ENCODE measurements at places on chromosomes 4 and X.
A peak's percentile ranks its signal among the peaks of the same experiment; 100 is the strongest.

DNA sequence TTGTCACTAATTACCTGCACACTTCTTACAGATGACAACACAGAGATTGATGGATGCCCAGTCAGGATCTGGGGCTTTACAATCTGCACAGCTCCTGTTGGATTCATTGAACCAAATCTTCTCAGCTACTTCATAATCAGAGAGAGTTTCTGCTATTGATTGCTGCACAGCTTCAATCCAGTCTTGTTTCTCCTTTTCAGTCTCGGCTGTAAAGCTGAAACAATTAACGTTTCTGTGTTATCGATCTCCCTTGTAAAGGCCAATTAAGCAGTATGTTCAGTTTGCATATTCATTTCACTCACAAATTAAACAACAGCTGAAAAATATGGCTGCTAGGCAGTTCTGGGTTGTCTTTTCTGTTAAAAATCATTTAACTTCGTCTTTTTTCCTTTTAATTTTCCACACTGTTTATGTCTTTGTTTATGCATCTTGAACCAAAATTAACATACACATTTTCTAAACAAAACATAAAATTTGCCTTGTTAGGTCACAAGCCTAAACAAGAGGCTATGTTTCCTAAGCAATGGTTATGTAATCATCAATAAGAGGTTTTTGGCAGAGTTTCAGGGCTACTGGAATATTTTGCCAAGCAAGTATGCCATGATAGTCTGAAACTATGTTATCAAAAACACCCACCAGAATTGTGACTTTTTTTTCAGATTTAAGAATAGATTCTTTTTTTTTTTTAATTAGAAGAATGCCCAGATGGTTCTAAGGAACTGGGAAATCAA is 79.2 kb downstream of the ARAP2 start:
- DNase-seq, result no peak

- DNase-seq, result no peak
Observed at GRCh38 chr4:145907812-145908211, 30.8 kb downstream of the ZNF827 start.

- peak; percentile 37 for DNase-seq
Observed at GRCh38 chr4:105145903-105146275, 787 bp upstream of the TET2 start.

DNA sequence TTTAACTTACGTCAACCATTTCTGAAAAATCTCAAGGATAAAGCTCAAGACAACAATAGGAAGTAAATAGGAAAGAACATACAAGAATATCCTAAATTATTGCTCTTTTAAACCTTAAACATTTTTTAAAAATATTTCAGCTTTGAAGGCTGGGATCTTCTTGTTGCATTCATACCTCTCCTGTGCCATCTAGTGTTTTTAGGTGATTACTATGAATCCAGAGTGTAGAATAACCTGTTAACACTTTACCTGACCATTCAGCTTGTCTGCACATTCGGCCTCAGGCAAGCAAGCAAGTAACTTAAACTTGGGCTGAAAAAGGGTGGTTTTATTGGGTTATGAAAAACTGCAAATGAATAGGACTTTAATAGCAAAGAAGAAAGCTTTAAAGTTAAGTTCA is 507.8 kb upstream of the INTU start:
- DNase-seq, result no peak

- no peak for DNase-seq
Observed at GRCh38 chrX:43266487-43266886, 389.6 kb upstream of the MAOA start.

GRCh38 chrX:45768666-45769236 is 568.1 kb upstream of the DIPK2B start:
- no peak for DNase-seq

DNA sequence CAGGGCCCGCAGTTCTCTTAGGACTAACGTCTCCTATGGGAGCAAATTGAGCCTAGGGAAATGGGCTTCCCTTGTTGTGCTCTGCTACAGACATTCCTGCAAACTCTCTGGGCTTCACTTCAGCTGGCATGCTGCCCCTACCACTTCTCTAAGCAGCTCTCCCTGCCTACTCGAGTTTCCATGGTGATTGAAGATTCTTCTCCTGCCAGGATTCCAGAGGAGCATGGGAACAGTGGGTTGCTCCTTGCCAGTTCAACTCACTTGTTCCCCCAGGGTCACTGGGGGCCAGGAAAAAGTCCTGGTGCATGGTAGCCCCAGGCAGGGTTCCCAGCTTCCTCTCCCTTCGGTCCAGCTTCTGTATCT is 21.1 kb upstream of the WDR17 start:
- DNase-seq, result no peak

DNA sequence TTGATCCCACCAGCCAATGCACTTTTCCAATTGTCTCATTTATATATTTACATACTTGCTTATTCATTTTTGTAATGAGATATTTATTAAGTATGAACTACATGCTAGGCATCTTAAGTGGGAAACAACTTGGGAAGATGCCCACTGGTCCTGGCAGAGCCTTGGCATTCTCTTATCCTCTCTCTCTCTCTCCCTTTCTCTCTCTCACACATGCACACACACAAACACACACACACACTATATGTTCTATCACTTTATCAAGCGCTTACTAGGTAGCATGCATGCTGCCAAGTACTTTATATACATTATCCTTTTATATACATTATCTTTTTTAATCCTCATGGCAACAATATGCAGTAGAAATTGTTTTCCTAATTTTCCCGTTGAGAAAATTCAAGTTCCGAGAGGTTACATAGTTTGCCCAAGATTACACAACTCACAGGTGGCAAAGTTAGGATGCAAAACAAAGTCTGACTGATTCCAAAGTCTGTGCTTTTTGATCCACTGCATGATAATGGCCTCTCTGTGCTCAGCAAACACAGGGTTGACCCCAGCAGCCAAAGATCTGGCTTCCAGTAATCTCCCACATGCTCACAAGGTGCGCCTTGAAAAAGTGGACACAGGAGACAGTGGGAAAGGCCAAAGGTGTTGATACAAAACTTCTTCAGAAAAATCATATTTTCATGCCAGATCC is 173.1 kb upstream of the KLF3 start:
- no peak for DNase-seq

DNA sequence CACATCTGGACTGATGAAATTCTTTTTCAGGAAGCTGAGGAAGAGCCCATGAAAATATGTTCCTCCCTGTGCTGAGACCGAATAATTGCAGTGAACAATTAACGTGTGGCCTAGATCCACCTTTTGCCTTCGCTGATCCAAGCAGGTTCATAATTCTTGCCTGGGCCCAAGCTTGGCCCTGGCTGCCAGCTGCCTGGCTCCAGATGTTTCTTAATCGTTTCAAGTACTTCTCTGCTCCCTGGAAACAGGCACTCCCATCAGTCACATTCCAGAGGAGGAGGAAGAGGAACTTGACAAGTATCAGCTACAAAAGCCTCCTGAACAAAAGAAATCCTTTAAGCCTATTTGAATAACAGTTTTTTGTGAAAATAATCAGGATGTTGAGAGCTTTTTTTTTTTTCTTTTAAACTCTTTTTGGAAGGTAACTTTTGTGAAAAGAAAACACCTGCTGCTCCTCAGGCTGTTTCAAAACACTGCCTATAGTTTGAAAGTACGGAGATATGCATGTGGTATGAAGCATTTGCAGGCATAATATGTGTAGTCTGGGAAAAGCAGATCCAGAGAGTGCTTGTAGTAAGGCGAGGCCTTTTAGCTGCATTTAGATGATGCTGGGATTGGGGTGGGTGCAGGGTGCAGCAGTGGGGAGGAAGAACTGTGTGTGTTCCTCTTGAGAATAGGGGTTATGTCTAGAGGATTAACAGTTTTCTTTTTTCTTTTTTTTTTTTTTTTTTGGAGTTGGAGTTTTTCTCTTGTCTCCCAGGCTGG is 154.4 kb downstream of the PTTG2 start:
- no peak for DNase-seq

- no peak for DNase-seq
Observed at GRCh38 chr4:23770011-23770410, 119.8 kb downstream of the PPARGC1A start.

DNA sequence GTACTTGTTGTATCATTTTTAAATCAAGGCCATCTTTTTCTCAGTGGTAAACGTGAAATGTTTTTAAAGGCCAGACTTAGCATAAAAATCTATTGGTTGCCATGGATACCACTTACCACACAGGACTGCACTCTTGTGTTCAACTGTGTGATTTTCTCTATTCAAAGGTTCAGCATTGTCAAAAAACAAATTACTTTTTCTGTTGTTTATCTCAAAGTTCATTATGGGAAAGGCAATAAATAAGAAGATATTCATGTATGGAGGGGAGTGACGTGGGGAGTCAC is 231.0 kb upstream of the GATB start:
- DNase-seq, result no peak

GRCh38 chr4:8472689-8473197 is 32.2 kb downstream of the TRMT44 start:
- no peak for DNase-seq

DNA sequence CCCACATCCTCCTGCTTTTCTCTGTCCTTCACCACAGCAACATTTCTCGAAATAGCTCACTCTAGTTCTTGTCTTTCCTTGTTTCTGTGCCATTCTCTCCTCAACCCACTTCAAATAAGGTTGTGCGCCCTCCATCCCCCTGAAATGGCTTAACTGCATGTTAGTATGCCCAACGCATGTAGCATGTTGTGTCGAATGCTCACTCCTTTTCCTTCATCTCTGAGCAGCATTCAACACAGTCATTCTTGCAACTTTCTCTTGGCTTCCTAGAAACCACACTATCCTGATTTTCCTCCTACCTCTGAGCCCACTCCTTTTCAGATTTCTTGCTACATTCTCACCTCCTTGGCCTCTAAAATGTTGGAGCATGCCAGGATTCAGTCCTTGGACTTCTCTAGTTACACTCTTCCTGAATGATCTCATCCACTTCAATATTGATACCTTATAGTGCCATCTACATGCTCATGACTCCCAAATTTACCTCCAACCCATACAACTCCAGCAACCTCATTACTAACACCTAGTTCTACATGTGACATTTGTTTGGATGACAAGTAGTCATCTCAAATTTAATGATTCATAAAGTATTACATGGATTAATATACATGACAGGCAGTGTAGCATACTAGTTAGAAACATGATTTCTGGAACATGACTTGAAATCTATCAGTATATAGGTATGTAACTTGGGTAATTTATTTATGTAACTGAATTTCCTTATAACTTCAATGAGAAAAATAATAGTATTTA is 22.3 kb downstream of the RBMX start:
- DNase-seq, result no peak
